ENCODE measurements at places on chromosomes 3 and 15.

- no peak for DNase-seq
Observed at GRCh38 chr3:52228266-52228665, 2.8 kb upstream of the TLR9 start.

DNA sequence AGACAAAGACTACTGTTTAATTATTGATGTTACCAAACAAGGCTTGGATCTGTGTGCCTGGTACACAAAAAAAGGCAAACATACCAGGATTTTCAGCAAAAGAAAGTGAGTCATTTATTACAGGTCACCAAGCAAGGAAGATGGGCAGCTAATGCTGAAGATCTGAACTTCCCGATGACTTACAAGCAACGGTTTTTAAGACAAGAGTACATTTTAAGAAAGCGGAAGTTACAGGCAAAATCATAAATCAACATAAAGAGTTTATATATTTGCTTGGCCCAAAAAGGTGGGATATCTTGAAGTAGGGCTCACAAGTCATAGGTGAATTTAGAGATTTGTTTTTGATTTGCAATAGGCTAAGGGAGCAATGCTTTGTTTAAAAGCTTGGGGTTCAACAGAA is 125.4 kb upstream of the SPATA16 start:
- DNase-seq: no peak

DNA sequence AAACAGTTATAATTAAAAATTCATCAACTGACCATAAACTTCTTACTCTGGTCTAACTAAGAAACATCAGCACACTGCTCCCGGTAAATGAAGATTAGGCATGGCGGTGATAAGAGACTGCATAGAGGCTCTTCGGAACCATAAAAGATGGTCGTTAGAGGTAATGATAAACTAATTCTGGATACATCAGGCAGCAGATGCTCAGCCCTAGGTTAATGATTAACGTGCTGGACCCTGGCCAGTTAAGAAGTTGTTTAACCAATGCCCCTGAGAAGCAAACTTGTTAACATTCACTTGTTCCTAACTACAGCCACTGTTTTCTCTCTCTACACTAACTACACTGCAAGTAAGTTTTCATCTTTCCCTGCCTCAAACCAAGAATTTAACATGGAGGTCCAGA is 111.5 kb downstream of the PDZRN3 start:
- DNase-seq: no peak

GRCh38 chr3:44252332-44252959 is 10.8 kb downstream of the TOPAZ1 start:
- no peak for DNase-seq

DNA sequence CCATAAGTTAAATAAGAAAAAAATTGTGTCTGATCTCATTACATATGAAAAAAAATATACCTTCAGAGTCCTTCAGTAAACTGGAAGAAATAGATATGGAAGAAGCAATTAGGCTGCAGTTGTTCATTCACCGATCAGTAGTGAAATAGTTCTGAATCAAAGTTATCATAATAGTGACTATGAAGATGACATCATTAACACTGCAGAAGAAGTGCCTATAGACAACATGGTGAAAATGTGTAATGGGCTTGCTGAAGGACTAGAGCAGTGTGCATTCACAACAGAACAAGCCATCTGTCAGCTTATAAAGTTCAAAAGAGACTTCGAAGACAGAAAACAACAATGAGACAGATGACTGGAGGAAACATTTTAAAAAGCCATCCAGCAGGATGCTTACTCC is 144.5 kb downstream of the NAALADL2 start:
- no peak for DNase-seq
